Stimulated activated CD4-positive, alpha-beta T cell treated with anti-CD3 and anti-CD28 coated beads, Interleukin-1b, Interleukin-23, amount 100 ng/mL, for 4 hours (primary cell): ENCODE measurements at places on chromosomes 1 and 21.

DNA sequence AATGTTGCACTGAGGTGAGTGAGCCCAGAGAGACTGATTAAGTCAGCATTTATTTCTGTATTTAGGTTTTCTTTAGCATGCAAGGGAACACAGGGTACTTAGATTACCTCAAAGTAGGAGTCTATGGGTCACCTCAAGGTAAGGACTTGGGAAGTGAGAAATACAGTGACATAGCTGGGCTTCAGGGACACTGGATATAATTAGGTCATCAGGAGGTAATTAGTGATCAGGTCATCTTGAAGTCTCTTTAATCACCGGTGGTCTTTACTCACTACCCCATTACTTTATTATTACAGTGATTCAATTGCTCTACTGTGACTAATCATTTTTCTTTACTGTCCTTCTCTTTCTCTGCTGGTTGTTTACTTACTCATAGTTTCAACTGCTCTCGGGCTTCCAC is 59.9 kb upstream of the KCNK1 start:
- DNase-seq: no peak

DNA sequence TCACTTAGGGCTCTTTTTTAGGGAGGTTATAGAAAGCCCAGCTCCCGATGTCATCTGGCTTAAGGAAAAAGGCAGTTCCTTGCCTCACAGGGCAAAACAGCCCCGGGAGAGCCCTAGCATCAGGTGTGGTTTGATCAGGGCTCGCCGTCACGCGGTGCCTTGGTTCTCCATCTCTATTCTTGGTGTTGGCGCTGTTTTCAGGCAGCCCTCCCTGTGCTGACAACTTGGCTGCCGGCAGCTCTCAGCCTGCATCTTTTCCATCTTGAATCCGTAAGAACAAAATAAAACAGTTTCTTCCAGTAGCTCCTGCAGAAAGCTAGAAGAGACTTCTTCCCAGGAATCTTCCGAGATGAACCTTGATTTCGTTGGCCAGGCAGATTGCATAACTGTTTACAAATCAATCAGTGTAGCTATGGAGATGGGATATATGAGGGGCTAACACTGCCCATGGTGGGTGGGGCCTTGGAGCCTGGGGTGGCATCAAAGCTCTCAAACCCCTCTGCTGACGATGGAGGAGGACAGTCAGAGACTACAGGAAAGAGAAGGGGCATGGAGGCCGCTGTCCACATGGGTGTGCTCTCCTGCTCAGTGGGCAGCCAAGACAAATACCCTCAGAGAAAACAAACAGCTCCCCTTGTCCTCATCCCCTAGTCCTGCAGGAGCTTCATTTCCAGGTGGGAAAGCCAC is 370.7 kb upstream of the C1orf174 start:
- DNase-seq: no peak

GRCh38 chr1:28510970-28511440 is 5.2 kb downstream of the RCC1 start:
- no peak for DNase-seq

DNA sequence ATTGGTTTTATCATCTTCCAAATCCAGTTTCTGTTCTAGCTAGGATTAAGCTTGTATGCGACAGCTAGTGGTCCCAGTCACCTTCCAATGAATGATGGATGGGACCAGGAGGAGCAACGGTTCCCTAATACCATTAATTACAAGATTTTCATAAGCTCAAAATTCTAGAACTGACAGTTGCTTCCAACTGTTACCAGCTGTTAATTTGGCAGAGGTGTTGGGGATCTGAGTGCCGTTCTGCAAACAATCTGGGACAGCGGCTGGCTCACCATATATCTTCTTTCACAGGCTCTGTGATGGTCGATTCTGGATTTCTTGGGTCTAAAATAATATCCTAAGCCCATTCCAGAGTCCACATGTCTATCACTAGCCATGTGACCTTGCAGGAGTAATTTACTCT is 34.5 kb upstream of the RALGPS2 start:
- no peak for DNase-seq

DNA sequence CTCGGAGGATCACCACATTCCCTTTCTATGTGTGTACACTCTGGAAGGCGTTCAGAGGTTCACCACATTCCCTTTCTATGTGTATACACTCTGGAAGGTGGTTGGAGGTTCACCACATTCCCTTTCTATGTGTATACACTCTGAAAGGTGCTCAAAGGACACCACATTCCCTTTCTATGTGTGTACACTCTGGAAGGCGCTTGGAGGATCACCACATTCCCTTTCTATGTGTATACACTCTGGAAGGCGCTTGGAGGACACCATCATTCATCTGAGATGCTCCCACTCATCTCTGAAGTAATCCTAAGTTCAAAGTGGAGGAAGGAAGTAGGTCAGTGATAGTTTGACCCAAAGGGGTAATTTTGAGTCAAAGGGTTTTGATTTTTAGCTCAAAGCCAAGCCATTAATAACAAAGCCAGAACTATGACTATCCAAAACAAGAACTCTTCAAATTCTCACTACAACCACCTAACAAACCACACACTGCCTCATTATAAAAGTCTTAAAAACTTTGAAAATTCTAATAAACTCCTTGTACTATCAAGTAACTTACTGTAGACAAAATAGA is 32.9 kb downstream of the NRIP1 start:
- DNase-seq: no peak

DNA sequence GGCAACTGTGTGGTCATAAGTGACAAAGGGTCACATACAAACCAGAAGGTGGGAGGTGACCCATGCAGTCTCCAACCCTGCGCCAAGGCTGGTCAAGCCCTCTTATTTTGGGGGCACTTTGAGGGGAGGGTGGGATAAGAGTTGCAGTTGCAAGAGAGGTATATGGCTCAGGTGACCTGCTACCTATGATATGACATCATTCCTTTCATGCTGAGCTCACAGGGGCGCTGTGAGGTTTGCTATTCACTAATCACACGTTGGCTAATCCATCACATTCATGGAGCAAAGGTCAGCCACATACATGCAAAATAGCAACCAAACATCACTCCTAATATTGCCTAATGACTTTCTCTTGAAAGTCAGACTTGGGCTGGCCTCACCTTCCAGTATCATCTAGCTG is 72.0 kb upstream of the PAXBP1 start:
- no peak for DNase-seq

DNA sequence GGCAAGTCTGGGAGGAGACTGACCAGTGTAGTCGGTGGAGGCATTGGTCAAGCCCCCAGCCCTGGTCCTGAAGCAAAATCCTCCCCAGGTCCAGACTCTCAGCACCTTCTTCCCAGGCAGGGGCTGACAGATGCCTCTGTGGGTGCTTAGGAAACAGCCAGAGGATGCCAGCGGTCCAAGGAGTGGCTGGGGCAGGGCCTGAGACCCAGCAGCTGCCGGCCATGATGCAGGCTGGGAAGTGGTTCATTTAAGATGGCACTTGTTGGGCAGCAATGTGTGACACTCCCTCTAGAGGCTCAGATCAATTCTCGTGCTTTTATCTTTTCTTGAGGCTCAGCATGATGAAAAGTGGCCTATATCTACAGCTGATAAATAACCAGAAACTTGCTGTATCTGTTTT is 165.0 kb upstream of the VAMP3 start:
- DNase-seq: no peak

GRCh38 chr1:2170211-2170610 is 24.4 kb downstream of the FAAP20 start:
- no peak for DNase-seq

DNA sequence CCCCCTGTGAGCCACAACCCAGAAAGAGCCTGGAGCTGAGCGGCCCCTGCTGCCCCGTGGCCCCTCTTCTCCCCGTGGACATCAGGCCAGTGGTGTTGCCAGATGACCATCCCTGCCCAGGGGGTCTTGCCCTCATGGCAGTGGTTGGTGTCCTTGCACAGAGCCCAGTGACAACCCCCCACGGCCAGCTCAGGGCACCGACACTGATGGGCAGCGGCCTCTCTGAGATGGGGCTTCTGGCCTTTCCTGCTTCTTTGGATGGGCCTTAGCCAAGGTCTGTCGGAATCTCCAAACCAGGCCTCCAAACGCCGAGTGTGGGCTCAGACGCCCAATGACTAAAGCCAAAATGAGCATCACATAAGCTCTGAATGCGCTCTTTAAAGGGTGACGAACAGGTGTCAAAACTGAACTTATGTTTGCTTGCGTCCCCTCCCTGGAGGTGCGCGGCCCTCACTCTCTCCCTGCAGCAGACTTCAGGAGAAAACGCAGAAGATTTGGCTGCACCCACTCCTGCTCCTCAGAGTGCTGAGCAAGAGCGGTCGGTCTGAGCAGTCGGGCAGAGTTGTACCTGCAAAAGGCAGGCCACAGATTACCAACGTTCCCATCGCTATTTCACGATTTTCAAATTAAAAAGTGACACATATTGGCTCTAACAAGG is 41.9 kb downstream of the UBE2G2 start:
- DNase-seq: no peak

- no peak for DNase-seq
These were observed 8.8 kb upstream of the ADAR start for GRCh38 chr1:154616659-154617345.

DNA sequence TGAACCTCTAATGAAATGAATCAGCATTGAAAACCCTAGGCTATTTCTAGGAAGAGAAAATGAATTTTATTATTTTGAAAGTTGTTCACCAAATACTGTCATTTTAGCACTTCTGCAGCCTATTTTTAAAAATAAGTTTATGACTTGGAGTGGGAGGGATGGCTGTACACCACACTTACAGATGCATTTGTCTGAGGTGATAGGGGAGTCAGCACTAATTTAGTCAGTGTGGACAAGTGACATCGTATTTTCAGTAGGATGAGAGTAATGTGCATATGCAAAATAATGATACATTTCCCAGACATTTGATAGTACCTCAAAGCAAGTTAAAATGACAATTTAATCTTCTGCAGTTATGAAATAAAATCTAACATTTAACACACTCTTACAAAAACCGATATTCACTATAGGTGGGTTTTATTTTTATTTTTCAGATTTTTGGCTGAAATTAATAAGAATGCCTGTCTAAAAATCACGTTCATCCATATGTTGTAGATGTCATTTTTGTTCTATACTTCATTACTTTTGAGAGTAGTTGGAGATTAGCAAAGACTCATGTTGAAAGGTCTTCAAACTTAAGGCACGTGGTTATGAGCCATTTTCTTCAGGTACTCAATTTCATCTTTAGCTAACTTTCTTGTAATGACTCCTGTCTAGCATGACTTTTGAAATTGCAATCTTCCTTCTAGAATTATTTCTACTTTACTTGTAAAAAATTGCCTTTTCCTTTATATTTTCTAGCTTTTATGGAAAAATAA is 186.7 kb downstream of the NCAM2 start:
- no peak for DNase-seq
